ENCODE measurements at places on chromosomes 12 and 14.

GRCh38 chr14:100388103-100389054 is 65.2 kb downstream of the SLC25A47 start:
- no peak for DNase-seq

- no peak for DNase-seq
Observed at GRCh38 chr14:100670017-100670752, 56.5 kb upstream of the DLK1 start.

GRCh38 chr12:75658901-75659823 is 147.8 kb upstream of the KRR1 start:
- no peak for DNase-seq

DNA sequence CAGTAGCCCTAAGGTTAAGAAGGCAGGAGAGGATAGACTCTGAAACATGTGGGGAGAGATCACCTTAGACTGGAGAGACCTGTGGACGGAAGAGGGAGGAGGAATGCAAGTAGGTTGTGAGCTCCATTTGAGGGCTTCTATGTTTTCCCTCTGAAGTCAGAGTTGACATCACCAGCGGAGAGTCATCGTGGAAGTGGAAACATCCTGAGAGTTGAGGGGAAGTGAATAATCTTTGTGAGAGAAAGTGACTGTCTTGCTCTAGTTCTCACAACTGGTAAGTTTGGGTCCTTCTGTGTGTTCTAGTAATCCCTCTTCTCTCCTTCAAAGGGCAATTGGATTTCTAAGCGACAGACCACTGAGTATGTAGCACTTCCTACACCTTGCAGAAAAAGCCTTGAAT is 103.6 kb upstream of the CCND2 start:
- no peak for DNase-seq
